ENCODE measurements at places on chromosomes 3 and 15.

- DNase-seq = no peak
Measured at GRCh38 chr15:101492766-101493692, 3.5 kb upstream of the PCSK6 start.

DNA sequence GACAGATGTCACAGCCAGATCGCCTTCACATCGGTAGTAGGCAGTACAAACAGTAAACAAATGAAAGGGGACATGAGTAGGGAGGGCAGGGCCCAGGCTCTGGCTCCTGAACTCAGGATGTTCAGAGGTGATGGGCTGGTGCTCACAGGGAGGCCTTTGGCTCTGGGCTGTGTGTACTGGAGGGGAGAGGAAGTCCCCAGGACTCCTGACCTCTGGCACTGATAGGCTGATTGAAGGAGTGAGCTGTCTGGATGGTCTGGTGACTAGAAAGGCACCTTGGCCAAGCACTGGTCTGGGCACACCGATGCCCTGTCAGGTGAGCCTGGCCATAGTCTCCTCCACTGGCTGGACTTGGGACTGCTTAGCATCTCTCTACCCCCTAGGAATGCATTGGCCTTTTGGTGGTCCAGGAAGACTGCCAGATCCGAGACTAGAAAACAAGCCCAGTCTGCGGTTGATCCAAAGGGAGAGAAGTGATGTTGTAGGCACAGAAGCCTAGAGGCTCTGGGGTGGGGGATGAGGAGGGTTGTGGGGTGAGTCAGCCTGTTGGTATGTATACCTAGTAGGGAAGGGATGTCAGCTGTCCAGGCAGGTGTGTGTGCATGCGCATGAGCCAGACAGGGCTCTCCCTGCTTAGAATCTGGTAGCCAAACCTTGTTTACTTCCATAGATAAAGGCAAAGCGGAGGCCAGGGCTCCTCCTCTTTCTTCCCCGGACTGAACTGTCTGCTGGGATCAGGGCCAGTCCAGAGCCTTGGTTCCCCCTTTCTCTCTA, 1.9 kb downstream of the SPINT1 start:
- DNase-seq = no peak

- no peak for DNase-seq
Measured at GRCh38 chr3:112617285-112617684, 23.7 kb downstream of the CCDC80 start.

- DNase-seq = no peak
Measured at GRCh38 chr3:196686436-196686835, 25.6 kb downstream of the CEP19 start.

DNA sequence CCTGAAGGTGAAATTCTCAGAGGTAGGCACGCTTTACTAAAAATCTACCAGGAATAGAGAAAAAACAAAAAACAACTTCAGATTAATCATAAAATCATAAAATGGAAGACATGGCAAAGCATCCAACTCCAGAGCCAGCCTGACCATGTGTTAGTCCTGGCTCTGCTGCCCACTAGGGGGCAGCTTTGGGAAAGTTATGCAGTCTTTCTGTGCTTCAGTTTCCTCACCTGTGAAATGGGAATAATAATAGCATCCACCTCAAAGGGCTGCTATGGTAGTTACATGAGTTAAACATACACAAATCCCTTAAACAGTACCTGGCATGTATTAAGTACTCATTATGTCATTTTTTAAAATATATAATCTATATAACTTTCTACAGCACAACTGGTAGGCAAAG, 52.3 kb downstream of the WNT5A start:
- peak; percentile 3 for DNase-seq

DNA sequence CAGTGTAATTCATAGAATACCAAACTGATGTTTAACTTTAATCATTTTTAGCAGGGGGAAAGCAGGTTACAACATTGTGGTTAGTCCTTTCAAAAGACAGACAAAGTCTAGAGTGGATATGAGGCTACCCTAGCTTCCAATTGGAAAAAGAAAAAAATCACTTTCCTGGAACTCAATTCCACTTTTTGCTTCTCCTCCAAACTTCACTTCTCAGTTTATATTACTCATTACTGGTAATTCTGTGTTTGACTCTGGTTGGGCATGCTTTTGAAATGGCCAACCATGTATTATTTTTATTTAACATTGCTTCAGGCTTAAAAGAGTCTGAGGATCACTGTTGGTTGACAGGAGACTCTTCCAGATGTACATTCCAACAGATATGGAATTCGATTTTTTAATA, 84.8 kb downstream of the RAP2B start:
- DNase-seq = no peak

DNA sequence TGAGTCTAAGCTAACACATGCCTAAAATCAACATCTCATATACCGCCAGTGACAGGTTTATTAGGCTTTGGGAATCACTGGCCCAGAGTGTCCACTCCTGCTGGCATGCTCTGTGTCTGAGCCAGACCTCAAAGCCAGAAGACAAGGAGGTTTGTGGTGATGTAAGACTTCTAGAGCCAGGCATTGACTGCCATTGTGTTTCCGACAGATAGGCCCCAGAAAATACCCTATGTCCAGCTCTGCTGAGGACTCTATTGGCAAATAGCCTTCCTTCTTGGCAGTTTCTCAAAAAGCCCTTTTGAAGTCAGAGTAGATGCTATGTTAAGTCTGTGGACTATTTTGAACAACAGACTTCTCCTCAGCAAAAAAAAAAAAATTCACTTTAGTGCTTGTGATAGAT, 181.9 kb upstream of the UBE2E1 start:
- DNase-seq = no peak

DNA sequence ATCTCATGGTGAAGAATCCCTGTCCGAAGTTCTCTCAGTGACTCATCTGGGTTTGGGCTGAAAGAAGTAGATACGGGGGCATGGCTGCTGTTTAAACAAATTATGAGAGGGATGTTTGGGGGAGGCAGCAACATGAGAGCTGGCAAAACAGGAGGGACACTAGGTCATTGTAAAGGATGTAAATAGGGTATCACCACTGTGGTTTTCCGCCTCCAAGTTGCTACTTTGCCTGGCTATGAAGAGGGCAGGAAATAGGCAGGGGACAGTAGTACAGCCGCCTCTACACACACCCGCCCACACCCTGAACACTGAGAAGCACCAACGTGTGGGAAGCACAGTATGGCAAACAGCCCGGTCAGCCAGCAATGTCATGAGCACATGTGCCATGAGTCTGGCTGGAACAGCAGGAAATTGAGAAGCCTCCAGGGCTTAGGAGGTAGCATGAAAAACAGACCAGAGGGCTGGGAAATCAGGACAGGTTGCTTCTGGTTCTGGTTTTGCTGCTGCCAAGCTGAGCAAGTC, 17.1 kb downstream of the HEXA start:
- peak; percentile 34 for DNase-seq

DNA sequence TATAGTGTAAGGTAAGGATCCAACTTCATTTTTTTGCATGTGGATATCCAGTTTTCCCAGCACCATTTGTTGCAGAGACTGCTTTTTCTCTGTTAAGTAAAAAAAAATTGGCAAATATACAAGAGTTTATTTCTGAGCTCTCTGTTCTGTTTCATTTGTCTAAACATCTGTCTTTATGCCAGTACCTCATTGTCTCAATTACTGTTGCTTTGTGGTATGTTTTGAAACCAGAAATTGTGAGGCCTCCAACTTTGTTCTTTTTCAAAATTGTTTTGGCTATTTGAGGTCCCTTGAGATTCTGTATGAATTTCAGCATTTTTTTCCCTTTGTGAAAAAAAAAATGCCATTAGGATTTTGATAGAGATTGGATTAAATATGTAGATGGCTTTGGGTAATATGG, 150.5 kb downstream of the MINAR1 start:
- no peak for DNase-seq

DNA sequence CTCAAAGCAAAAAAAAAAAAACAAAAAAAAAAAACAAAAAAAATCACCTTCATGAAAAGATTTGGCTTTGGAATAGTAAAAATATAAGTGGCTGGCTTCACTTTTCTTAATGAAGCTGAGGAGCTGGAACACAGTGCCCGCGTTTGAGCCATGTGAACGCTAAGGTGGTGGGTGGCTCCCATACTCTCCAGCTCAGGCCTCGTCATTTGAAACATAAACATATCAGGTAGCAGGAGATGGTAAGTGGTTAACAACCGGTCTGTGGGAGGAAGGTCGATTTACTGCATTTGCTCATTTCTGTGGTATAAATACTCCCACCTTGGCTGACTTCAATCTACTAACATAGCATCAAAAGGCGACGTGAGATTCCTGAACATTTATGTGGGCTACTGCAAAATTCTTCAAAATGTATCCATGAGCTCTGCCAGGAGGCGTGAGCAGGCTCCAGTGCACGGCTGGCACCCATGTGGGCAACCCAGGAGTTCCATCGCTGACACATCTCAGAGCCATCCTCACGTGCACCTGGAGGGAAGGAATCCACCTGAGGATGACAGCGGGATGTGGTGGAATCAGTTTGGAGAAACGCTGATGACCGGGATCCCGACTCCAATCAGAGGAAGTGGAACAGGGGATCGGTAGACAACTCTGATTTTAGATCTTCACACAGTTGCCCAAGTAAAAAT, 157.6 kb downstream of the ATP10A start:
- DNase-seq = no peak

GRCh38 chr3:147215660-147216059, 190.7 kb downstream of the ZIC4 start:
- DNase-seq = no peak

GRCh38 chr3:171399842-171400241, 60.4 kb downstream of the TNIK start:
- DNase-seq = no peak

DNA sequence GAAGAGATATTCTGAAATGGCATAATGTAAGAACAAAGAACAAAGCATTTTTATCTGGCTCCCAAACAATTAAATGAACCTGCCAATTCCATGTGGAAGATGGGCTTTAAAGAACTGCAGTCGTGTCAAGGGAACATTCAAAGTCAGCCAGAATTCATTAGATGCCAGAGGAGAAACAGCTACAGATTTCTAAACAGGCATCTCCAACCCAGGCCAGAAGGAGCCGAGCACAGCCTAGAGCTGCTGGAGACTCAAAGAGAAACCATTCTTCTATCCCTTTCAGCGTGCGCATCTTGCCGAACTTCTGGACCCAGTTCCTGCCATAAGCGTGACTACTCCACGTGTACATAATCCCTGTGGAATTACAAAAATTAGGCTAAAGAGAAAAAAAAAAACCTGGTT, 60.4 kb downstream of the MB21D2 start:
- no peak for DNase-seq

DNA sequence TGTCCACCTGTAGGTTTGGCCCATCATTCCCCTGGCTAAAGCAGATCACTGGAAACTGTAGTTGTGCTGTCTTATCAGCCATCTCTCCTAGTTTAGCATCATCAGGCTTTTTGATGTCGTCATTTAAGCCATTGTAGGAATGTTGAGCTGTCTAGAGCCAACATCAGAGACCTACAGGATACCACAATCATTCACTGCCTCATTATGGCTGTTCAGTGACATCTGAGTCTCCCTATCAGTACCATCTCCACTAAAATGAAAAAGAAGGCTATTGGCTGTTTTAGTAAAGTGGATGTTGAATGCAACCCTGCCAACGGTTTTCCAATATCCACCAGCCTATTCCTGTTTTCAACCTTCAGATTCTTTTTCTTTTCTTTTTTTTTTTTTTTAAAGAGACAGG, 29.2 kb downstream of the RLBP1 start:
- DNase-seq = no peak

- peak; percentile 69 for DNase-seq
Measured at GRCh38 chr15:57611938-57612337, 20.2 kb downstream of the MYZAP start.

GRCh38 chr3:42025370-42026138, 63.7 kb upstream of the ULK4 start:
- peak; percentile 57 for DNase-seq

- DNase-seq = peak; percentile 32
Measured at GRCh38 chr3:129211772-129212171, 28.1 kb upstream of the CNBP start.

GRCh38 chr3:40465456-40465855, 8.3 kb downstream of the RPL14 start:
- peak; percentile 48 for DNase-seq

DNA sequence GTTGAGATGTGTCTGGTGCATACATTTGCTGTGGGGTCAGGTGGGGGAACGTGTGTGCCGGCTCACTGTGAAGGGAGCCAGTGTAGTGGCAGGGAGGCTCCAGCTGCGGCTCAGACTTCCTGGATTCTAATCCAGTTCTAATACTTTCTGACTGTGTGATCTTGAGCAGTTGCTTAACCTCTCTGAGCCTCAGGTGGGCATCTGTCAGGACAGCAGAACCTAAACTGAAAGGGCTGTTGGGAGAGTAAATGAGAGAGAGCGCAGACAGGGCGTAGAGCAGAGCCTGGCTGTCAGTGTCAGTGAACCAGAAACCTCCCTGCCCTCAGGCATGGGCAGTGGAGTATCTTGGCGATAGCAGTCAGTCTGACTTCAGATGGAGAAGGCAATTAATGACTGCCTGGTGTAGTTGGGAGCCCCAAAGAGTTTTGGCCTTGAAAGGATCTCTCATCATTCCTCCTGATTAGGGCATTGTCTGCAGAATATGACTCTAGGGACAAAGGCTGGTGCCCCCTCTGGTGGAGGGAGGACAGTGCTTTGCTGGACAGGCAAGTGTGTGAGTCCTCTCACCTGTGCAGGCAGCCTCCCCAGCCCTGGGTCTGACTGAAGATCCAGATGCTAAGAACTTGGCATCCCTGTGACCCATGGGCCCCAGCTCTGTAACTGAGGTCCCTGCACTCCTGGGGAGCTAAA, 9.6 kb downstream of the KBTBD13 start:
- DNase-seq = peak; percentile 66

DNA sequence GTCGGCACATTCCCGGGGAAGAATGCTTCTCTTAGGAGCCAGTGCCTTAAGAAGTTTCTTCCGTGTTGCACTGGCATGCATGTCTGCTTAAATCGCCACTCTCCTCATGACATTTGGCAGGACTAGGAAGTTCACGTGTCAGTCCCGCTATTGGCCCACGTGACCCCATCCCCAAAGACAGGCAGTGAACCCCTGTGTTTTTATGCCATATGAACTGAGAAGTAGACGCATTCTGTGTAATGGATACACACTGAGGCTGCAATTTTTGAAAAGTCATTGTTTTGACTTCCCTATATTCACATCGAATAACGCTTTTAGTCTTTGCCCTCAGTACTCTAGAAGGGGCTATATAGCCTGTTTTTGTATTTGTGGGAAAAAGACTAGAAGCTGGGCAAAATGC, 125.6 kb upstream of the TBL1XR1 start:
- DNase-seq = no peak

DNA sequence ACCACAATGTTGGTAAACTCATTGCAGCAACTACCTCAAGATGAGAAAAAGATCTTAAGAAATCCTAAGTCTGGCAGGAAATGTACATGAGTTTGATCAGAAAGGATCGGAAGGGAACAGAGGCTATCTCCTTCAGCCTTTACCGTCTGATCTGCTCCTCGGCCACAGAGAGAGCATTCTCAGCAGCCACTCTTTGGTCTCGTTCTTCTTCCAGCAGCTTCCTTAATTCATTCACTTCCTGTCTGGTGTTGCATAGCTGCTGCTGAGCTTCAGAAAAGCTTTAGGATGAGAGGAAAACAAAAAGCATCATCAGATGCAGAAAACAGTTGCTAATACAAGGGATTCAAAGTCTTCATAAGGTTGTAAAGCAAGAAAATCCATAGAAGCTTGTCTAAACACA, 6.6 kb upstream of the HCLS1 start:
- DNase-seq = no peak
